ENCODE measurements at places on chromosomes 3 and 15.

DNA sequence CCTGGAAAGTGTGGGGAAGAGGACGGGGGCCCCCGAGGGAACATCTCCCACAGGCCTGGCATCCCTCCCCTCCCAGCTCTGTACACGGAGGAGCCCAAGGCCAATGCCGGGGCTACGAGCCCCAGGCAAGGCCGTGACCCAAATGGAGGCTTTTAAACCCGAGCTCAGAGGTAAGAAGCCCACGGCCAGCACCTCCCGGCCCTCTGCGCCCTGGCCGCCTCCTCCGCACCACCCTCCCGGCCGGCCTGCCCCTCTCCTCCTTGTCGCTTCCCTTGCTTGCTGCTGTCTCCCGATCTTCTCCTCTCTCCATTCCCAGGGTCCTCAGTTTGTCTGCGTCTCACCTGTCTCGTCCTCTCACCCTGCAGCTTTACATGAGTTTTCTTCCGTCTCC, 1.3 kb downstream of the MUC4 start:
- no peak for DNase-seq

DNA sequence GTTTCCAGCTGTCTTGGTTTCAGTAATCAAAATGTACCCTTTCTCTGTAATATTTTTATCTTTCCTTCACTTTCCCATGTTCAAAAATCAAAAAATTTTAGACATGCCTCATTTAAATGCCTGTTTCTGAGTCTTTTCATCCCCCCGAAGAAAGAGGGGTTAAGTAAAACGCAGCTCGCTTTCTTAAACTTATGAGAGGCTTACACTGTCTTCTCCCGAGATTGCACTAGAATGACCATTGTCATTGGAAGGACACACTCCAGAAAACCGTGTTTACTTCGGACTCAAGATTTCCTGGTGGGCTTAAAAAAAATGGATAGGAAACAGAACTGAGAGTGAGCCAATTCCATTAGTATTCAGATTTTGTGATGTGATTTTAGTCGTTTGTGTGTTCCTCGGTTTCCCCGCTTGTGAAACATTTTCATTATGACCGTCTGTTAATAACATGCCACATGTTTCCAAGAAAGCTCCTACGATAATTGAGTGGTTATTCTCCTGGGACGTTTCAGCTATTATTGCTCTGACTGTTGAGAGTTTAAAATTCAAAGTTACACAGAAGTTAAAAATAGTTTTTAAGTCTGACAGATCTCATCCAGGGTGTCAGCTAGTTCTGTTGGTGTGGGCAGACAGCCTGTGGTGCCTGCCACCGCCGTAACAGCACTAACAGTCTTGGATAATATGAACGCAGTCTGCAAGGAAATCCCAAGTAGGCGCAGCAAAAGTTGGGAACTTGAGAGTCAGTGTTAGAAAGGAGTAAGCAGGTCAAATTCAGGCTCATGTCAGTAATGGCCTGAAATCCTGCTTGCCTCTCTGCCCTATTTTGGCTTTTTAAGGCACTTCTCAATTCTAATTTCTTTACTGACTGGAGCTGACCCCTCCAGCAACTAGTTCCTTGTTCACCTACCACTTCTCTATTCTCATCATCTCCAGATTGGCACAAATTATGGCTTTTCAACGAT, 1.5 kb downstream of the CRYBG3 start:
- no peak for DNase-seq

- DNase-seq, result no peak
Observed at GRCh38 chr3:74053970-74054516, 429.3 kb upstream of the PDZRN3 start.

- no peak for DNase-seq
Observed at GRCh38 chr3:100149130-100149529, 34.8 kb upstream of the FILIP1L start.

DNA sequence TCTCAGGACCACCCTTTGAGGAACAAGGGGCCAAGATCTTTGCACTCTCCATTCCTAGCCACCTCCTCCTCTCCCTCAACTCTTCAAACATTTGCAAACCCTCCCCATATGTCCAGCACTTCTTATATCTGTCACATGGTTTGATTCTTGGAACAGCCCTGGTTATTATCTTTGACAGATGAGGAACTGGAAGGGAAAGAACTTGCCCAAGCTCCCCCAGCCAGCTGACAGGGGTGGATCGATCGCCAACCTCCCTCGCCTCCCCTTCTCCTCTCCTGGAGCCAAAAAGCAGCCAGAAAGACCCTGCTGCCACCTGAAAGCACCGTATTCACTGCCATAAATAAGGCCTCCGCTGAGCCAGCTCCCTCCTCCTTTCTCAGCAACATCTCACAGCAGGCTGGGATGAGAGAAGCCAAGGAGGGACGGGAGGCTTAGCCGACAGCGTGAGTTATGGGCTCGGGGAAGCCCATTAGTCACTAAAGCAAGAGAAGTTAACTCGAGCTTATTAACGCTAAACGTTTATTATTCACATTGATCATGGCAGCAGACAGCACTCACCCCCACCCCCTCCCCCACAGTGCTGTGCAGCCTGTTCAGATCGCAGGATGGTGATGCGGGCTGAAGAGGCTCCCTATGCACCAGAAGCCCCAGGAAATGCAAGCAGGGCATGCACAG, 22.2 kb upstream of the FGD5 start:
- no peak for DNase-seq

GRCh38 chr15:78879517-78880241, 7.0 kb downstream of the MORF4L1 start:
- no peak for DNase-seq

GRCh38 chr3:46748170-46748569, 30.5 kb upstream of the PRSS50 start:
- DNase-seq, result no peak

DNA sequence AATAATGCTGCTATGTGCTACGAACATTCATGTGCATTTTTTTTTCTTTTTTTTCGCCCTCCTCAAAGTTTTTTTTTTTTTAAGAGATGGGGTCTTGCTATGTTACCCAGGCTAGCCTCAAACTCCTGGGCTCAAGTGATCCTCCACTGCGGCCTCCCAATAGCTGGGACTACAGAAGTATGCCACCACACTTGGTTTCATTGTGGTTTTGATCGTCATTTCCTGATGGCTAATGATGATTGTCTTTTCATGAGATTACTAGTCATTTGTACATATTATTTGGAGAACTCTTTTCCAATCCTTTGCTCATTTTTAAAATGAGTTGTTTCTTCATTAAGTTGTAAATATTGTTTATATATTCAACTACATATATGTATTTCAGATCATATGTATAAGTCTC, 48.8 kb downstream of the FBXO22 start:
- peak; percentile 3 for DNase-seq

DNA sequence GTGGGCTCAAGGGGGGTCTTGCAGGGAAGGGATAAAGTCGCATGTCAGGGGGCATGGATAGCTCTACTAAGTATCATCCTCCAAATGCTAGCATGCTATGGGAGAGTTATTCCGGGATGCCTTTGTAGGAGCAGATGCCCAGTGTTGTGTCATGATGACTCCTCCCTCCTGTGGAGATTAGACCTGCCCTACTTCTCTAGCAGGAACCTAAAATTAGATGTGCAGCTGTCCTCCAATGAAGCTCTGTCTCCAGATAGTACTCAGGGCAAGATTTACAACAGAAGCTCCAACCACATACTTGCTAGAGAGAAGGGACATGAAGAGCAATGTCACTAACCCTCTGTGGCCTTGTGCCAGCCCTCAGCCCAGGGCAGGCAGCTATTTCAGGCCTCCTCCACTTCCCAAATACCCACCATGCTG, 82.5 kb downstream of the AGBL1 start:
- DNase-seq, result no peak

GRCh38 chr3:140848666-140849065, 93.0 kb upstream of the SLC25A36 start:
- DNase-seq, result no peak

DNA sequence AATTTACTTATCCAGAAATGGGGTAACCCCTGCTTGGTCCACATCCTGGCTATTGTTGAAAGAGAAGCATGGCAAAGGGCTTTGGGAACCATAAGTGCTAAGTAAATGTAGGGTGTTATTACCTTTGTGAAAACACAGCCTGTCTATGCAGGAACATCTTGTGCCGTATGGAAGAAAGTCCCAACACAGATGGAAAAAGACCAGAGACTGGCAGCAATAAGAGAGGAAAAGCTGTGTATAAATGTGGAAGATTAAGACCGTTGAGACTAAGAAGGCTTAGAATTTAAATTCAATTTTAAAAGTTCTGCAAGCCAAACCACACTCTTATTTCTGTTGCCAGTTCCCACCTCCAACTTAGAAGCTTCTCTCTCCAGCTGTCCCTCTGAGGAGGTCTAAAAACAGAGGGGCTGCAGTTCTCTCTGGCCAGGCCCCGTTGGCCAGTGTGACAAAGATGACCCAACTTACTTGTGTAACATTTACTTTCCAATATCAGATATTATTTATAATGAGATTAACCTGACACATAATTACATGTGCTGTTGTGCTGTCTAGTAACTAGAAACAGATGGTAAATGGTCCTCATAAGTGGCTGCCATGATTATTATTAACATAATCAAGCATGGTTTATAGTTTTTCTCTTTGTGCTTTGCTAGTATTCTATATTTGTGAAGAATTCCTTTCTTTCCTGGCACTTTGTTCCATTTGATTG, 7.0 kb downstream of the MINDY4B start:
- no peak for DNase-seq

- no peak for DNase-seq
Observed at GRCh38 chr3:171399842-171400241, 60.4 kb downstream of the TNIK start.

DNA sequence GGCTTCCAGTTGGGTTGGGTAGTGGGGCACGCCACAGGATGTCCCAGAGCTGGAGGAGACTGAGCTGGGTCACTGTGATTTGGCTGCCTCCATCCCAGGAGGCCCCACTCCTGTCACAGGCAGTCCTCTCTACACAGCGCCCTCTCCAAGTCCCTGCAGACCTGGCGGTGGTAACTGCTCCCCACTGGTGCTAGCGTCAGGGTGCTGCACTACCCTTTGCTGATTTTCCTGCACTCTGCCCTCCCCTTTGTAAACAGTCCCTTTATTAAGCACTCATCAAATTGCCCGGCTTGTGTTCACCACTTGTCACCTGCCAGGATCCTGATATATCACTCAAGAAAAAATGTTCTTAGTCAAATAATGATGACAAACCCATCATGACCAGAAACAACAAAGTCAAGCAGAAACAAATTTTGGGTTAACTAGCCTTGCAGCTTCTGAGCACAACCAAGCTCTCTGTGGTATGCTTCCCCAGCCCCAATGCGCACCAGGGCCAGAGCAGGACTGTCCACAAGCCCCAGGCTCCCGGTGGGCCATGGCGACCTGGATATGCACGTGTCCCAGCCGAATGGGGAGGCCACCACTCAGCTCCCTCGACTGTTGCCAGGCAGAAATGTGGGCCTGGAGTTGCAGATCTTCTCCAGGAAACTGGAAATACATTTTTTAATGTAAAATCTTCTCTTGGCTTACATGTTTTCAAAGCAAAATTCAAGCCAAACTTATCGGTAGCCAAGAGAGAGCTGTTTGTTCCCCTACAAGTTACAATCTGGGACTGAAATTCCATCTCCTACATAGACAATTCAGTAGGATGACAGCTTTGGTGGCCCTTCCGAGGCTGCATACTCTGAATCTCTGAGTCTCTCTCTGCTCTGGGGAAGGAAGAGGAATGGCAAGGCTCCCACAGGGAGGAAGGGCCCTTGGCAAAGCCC, 24.5 kb downstream of the MEGF11 start:
- no peak for DNase-seq

- no peak for DNase-seq
Observed at GRCh38 chr3:155581579-155581978, 163.3 kb downstream of the PLCH1 start.

DNA sequence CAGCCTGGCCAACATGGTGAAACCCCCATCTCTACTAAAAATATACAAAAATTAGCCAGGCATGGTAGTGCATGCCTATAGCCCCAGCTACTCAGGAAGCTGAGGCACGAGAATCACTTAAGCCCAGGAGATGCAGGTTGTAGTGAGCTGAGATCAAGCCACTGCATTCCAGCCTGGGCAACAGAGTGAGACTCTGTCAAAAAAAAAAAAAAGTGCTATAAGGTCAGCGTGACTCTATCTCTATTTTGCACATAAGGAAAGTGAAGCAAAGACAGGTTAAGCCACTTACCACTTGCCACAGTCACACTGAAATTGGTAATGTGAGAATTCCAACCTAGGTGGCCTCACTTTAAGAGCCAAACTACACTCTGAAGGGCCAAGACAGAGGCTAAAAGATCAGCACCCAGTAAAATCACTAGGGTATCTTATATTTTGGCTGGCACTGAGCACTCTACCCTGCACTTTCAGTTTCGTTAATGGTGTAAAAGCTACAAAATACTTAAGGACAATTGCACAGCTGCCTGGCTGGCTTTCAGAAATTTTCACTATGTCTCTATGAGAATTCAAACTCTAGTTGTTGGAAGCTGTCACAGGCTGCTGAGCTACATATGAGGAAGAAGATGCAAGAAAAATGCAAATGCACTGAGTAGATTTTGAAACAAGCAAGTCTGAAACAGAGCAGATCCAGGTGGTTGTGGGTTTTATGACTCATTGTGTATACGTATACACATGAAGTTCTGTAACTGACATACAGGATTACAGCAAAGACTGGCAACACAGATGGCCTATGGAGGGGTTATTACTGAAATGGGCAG, 32.7 kb downstream of the TRANK1 start:
- DNase-seq, result peak; percentile 76
